ENCODE measurements at places on chromosomes 6 and 20. TPM values are rescaled to one million over a fixed set of nuclear protein-coding genes. Genes with fewer than 3 reads are reported as not detected.

Gene FBXO30
- 7.5 TPM for total RNA-seq

Gene C4B
- 17.3 TPM for total RNA-seq

Gene KIF25
- not detected for total RNA-seq

Gene PRSS35
- total RNA-seq = not detected

Gene ADRM1
- 141 TPM for total RNA-seq

Gene ZNF322
- total RNA-seq = 16.3 TPM

Gene PNPLA1
- total RNA-seq = not detected

Gene OTOR
- total RNA-seq = not detected

Gene PLCB4
- 4.4 TPM for total RNA-seq

Gene METTL24
- 0.88 TPM for total RNA-seq

Gene FGD2
- total RNA-seq = 37.3 TPM

Gene CNKSR3
- 3.4 TPM for total RNA-seq

Gene OR2J3
- not detected for total RNA-seq

Gene WFDC6
- not detected for total RNA-seq

Gene PFDN6
- total RNA-seq = 31.0 TPM

Gene B3GAT2
- not detected for total RNA-seq

Gene GHRH
- not detected for total RNA-seq

Gene SYCP2
- total RNA-seq = 3.7 TPM

Gene SCGN
- total RNA-seq = 2.8 TPM
